ENCODE measurements at places on chromosomes 2 and 18.

- no peak for DNase-seq
These were observed 147.3 kb downstream of the BCL11A start for GRCh38 chr2:60406192-60406591.

DNA sequence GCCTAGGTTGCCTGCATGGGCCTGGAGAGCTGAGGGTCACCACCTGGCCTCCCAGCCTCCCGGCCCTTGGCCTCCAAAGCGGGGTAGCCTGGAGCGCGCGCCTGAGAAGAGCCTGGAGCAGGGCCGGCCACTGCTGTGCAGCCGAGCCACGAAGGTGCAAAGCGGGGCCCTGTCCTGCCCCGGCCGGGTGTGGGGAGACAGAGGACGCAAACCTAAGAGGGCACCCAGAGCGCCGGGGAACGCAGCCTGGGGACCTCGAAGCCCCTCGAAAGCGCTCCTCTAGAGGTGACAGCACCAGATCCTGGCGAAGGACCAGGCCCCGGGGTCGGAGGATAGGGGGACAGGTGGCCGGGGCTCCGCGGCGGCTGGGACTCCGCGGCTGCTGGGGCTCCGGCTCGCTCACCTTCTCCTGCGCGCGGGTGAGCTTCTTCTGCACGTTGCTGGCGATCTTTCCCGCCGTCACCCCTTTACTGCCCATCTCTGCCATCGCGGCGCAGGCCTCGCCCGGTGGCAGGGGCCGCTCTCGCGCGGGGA, 430 bp downstream of the BIN1 start:
- DNase-seq, result no peak

- DNase-seq, result peak; percentile 59
These were observed 8.3 kb downstream of the OSR1 start for GRCh38 chr2:19349911-19350677.

- DNase-seq, result no peak
These were observed 62.5 kb upstream of the CYP1B1 start for GRCh38 chr2:38138419-38138818.

DNA sequence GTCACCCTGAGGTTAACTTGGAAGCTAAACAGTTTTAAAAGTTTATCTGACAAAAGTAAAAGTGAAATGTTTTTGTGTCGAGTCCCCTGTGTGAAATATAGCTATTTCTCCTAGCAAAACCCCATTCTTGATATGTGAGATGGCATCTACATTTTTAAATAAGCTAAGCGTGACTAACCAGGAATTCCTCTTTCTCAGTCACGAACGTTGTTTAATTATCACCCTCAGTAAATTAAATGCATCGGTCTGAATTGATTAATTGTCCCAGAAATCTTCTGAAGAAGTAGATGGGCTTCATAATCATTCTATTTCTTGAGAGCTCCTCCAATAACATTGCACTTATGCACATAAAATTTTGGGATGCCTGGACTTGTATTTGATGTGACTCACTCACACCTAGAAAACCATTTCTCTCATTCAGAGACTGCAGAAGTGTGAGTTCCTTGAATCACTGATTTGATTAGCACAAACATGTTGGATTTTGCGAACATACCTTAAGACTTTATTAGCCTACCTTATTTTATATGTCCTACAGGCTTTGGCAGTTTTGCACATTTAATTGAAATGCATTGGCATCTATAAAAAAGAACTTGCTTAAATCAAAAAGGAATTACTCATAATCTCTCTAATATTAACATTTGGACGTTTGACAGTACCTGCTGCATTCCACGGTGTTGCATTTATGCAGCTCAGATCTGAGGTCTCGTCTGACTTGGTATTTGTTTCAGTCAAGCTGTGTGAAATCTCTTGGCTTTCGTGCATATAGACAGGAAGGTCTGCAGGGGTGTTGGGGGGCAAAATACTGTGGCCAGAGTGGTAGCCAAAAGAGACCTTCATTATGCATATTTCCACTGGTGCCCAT, 475.2 kb downstream of the EPHA4 start:
- no peak for DNase-seq

DNA sequence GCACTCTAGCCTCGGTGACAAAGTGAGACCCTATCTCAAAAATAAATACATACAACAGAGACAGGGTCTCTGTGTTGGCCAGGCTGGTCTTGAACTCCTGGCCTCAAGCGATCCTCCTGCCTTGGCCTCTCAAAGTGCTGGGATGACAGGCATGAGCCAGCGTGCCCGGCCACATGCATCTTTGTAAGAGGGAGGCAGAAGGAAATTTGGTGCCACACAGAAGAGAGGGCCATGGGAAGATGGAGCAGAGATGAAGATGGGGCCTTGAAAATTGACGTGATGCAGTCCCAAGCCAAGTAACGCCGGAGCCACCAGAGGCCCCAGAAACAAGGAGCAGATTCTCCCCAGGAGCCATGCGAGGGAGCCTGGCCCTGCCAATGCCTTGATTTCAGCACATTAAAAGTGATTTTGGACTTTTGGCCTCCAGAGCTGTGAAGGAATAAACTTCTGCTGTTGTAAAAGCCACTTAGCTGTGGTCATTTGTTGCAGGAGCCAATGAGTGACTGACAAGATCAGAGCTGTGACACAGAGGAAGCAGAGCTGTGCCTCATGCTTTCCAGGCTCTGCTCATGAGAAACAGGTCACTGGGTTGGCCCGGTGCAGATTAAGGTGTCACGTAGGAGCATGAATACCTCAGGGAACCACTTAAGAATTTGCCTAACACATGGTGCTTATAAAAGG, 2.7 kb upstream of the SLC66A2 start:
- DNase-seq, result no peak

GRCh38 chr2:24915175-24915574, 4.9 kb downstream of the ADCY3 start:
- DNase-seq, result no peak

- no peak for DNase-seq
These were observed 174.8 kb downstream of the LDLRAD4 start for GRCh38 chr18:13393338-13393737.

DNA sequence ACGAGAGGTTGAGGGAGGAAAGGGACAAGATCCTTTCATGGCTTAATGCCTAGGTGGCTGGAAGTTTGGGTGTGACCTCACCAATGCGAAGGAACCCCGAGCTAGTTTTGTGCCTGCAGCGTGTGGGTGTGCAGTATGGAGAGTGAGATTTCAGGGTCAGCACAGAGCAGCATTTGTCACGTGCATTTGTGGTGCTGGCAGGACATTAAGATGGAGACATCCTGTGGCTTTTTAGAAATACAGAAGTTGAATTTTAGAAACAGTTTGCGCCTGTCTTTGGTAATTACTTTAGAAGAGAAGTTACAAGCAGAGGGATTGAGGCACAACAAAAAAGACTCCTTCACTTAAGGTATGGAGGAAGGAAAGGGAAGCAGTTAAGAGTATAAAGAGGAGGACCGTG, 258.2 kb upstream of the THUMPD2 start:
- no peak for DNase-seq

- DNase-seq, result no peak
These were observed 1.1 kb downstream of the CDK5R2 start for GRCh38 chr2:218960309-218961165.

DNA sequence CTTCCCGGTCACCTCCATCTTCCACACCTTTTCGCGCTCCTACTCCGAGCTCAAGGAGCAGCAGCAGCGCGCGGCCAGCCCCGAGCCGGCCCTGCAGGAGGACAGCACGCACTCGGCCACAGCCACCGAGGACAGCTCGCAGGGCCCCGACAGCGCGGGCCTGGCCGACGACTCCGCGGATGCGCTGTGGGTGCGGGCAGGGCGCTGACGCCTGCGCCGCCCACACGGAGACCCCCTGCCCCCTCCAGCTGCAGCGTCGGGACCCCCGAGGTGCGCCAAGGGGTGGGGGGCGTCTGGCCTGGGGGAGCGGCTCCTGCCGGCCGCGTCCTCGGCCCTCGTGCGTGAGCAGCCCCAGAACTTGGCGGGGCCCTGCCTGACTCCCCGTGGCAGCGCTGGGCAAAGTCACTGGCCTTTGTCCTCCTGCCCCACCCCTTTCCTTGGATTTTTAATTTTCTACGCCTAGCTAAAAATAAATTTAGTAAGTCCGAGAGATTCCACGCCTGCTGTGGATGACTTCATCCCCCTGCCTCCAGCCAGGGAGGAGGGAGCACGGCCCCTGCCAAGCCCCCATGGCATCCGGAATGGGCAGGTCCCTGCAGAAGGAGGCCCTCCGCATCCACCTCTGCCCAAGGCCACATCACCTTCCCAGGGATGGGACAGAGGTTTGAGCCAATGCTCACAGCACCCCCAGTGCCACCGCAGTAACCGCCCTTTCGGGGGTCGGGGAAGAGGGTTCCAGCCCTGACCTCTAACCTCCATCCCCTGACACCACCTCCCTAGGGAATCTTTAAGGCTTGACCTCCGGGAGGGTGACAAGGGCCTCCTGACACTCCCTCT, 51.6 kb downstream of the SLC66A2 start:
- DNase-seq, result no peak

- no peak for DNase-seq
These were observed 1.6 kb downstream of the NEU4 start for GRCh38 chr2:241810307-241811200.

DNA sequence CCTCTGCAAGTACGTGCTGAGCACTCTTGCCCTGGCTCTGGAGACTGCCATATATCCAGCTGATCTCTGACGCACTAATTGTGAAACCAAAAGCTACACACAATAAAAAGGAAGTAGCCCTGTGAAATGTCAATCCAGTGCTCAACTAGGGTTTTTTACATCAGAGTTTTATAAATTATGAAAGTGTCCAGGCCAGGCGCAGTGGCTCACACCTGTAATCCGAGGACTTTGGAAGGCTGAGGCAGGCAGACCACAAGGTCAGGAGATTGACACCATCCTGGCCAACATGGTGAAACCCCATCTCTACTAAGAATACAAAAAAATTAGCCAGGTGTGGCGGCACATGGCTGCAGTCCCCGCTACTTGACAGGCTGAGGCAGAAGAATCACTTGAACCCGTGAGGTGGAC, 24.5 kb upstream of the PEX13 start:
- no peak for DNase-seq

DNA sequence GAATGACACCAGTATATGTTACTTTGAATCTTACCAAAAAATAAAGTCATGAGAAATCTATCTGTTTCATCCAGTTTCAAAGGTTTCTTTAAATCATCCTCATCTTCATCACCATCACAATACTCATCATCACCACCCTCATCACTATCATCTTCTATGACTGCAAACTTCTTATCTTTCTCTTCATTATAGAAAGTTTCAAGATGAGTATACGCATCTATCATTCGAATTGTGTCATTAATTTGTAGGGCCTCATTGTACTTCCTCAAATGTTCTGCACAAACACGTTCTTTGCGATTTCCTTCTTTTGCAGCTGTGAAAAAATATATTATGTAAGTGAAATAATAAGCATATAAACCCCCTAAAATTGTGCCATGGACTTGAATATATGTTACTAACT, 34.1 kb upstream of the FAP start:
- DNase-seq, result no peak

- DNase-seq, result no peak
These were observed 5.0 kb downstream of the EVA1A start for GRCh38 chr2:75555701-75556100.

DNA sequence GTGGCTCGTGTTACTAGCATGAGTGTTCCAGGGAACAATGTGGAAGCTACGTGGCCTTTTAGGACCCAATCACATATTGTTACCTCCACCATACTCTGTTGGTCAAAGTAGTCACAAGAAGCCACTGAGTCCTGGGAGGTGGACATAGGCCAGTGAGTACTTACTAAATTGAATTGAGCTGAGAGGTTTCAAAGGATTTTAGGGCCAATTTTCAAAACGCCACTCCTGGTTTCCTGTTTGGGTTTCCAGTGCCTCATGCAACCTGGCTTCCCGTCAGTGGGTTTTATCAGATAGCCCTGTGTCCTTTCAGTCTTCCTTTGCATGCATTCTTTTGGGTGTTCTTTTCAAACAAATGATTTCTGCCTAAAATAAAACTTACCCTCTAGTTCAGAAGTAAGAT, 56.3 kb downstream of the FBLN7 start:
- DNase-seq, result no peak

DNA sequence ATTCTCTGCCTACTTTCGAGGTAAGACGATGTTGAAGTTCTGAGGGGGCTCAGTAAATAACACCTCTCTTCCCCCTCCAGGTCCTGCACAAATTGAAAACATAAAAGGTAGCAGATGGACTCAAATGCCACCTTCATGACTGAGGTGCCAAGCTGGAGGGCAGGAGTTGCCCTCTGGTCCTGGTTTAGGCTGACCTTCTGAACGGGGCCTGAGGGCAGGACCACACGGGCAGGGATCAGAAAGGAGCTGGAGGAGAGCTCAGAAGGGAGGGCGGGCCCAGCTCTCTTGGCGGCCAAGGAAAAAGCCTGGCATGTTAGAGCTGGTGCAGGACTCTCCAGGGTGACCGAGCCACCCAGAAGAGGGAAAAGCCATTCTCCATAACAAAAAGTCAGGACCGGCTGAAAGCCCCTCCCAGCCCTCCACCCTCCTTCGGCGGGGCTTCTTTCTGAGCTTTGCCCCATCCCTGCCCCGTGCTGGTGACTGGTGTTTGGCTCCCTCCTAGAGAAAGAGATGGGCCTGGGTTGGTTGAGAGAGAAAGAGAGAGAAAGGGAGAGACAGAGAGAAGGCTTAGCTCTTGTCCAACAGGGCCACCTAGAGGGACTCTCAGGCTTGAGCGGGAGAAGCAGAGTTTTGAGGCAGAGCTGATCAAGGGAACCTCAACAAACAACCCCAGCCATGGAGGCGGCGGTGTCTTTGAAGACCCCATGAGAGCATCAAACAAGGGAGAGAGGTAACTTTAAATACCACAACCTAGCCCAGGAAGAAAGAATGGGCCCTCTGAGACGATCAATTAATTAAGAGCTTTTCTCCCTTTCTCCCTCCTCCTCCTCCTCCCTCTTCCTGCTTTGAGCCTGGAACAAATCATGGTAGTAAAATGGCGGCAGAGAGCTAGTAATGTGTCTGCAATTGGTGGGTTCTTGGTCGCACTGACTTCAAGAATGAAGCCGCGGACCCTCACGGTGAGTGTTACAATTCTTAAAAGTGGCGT, 50.8 kb downstream of the WIPF1 start:
- DNase-seq, result no peak

- no peak for DNase-seq
These were observed 110.8 kb downstream of the FMNL2 start for GRCh38 chr2:152445791-152446201.

DNA sequence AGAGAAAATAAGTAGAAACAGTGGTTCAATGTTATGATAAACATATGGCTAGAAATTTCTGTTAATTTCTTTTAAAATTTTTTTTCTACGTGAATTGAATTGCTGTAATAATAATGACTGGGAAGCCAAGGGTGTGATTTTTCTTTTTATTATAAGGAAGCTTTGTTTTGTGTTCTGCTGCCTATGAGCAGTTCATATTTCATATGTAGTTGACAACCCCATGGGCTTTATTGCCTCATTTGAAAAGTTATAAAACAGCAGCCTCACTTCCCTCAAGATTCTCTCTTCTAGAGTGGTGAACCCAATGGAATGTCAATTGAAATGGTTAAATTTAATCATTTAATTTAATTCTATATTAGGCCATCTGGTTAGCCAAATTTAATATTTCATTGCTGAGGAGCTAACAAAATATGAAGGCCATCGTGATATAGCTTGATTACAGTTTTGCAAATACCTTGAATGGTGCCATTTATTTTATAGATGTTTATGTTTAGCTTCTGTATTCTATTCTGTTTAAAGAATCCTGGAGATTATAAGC, 72.6 kb upstream of the DOCK10 start:
- no peak for DNase-seq

- no peak for DNase-seq
These were observed 162.3 kb upstream of the TRIB2 start for GRCh38 chr2:12554224-12555011.

Measured in T-helper 9 cell (primary cell).